Activated T-helper 1 cell treated with anti-CD3 and anti-CD28 coated beads, Interleukin-12 subunit alpha, Interleukin-12 subunit beta, Interleukin-2, Interleukin-4 antibody, amounts not matched to agents 30 ng/mL and 10 ng/mL and 1 ng/mL, durations not matched to agents 14 hours and 24 hours and 36 hours (primary cell): ENCODE measurements at places on chromosomes 12 and 14. TPM values are rescaled to one million over a fixed set of nuclear protein-coding genes. Genes with fewer than 3 reads are reported as not detected.

- no peak for DNase-seq
Observed at GRCh38 chr14:98999901-99000300, 272.1 kb downstream of the BCL11B start.

DNA sequence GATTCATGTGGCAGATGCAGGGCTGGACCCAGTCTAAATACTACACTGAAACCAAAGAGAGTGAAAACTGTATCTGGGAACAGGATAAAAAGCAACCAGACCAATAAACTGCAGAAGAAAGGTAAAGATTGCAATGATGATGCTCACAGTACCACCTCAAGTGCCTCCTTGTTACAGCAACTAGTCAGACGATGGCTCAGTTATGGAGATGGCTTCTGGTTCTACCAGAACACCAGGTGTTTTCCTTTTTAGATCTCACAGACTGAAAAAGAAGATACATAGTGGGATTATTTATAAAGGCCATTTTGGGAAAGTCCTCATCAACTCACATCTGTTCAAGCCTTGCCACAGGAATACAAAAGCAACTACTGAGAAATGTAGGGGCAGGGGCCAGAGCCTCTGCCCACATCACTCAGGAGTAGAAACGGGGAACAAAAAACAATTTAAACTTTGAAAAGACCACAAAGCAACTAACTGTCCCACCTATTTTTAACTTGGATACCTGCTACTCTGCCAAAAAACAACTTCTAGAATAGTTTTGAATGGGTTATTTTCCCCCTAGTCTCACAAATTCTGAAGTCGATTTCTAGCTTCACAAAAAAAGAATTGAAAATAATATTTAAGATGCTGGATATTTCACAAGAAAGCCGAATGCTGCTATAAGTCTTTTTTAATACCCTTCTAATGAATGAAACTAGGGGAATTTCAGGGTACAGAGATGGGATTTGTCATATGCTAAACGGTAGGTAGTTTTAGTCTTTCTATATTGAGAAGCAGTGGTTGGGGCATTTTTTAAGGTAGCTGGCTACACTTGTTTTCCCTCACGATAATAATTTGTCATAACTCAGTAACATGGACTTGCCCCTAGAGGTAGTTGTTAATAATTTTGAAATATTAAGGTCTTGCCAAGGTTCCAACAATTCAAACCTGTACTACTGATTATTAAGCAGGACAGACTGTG lies 197.2 kb upstream of the TMPO start:
- DNase-seq = no peak

The RNASE11 gene
- total RNA-seq = not detected in 2 replicates

GRCh38 chr12:15293731-15294130 lies 28.6 kb upstream of the PTPRO start:
- no peak for DNase-seq

The OTX2 gene
- not detected in 2 replicates for total RNA-seq

The NRDE2 gene
- total RNA-seq = 22.9 and 24.4 TPM in 2 replicates

The SDSL gene
- 0.52 and 0.54 TPM in 2 replicates for total RNA-seq

- peak; percentile 21 for DNase-seq
Observed at GRCh38 chr12:111451649-111452129, 46.0 kb downstream of the SH2B3 start.

- no peak for DNase-seq
Observed at GRCh38 chr14:20632448-20632830, 9.1 kb downstream of the OR6S1 start.

DNA sequence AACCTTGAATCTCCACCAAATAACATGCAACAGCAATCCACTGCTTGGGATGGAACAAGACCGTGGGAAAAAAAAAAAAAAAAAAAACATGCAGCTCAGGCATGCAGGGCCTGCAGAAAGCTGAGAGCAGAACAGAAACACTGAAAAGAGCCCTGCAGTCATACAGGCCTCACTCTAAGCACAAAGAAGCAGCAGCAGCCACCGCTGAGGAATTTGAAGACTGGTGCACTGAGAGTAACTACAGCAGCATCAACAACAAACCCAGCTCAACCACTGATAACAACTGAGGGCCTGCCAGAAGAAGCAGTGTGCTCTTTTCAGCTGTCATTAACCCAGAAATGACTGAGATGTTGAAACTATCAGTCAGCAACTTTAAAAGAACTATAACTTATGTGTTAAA lies 354.7 kb upstream of the TMTC1 start:
- DNase-seq = no peak

The IFNG gene
- 2,121 and 2,175 TPM in 2 replicates for total RNA-seq

- no peak for DNase-seq
Observed at GRCh38 chr12:62865065-62865464, 69.9 kb downstream of the PPM1H start.

The FERMT2 gene
- total RNA-seq = 1.3 and 2.1 TPM in 2 replicates

DNA sequence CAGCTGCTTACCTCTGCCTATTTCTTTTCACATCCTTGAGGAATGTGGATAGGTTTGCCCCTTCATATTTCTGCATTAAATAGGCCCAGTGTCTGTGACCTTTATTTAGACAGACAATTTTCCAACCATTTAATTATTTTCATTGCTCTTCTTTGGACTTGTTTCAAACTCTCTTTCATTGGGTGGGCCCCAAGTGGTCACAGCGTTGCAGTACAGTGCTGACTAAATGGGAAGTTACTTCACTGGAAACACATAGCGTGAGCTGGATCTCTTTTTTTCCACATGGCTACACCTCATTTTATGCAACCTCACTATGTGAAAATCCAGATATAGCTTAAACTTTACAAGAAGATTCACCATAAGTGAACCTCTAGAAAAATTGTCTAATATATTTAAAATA lies 438.9 kb downstream of the ADAMTS20 start:
- DNase-seq = no peak

- no peak for DNase-seq
Observed at GRCh38 chr14:100664841-100665510, 61.7 kb upstream of the DLK1 start.

DNA sequence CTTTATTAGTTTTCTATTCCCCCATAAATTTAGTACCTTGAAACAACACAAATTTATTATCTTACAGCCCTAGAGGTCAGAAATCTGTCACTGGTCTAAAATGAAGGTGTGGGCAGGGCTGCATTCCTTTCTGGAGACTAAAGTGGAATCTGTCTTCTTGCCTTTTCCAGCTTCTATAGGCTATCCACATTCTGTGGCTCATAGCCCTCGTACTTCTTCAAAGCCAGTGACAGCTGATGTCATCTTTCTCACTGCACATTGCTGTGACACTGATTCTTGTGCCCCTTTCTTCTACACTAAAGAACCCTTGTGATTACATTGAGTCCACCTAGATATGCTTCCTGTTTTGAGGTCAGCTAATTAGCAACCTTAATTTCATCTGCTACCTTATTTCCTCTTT lies 23.2 kb upstream of the DCN start:
- DNase-seq = no peak

The SLC24A4 gene
- total RNA-seq = not detected in 2 replicates

DNA sequence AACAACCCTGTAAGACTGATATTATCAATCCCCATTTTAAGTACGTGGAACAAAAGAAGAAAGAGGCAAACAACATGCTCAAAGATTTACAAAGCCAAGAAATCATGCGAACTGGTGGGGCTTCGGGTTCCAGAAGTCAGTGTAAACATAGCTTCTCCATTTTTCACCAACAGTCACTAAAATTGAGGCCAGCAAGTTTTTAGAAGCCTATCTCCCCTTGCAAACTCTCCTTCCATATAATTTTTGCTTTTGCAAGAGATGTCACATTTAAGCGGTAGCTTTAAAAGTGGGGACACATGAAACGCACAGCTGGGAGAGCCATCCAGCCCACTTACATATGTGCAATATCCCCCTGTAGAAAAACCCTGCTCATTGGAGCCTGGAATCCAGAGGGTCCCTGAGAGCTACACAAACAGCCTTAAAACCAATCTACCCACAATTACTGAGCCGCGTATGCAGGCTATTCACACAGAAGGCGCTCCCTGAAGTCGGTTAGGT lies 797 bp downstream of the SLC11A2 start:
- no peak for DNase-seq

The KLRB1 gene
- 0.15 TPM in 1 of 2 replicates, not detected in the other for total RNA-seq

- DNase-seq = no peak
Observed at GRCh38 chr12:64568298-64568697, 42.0 kb upstream of the RASSF3 start.

DNA sequence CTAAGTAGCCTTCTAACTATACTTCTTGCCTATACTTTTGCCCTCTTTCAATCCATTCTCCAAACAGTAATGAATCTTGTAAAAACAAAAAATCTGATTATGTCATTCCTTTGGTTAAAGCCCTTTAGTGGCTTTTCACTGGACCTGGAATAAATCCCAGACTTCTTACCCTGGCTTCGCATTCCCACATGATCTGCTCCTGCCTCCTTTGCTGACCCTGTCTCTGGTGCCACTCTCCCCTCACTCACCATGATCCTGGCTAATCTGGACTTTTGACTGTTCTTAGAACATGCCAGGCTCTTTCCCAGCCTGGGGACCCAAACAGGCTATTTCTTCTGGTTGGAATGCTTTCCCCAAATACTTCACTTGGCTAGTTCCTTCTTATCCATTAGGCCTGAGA lies 7.9 kb downstream of the MIA2 start:
- DNase-seq = no peak

The RAD52 gene
- total RNA-seq = 15.4 and 17.4 TPM in 2 replicates

GRCh38 chr12:93378998-93379325 lies 1.2 kb downstream of the NUDT4 start:
- no peak for DNase-seq

- DNase-seq = no peak
Observed at GRCh38 chr12:125329239-125330102, 264.2 kb downstream of the AACS start.

GRCh38 chr14:56633544-56633943 lies 53.9 kb downstream of the TMEM260 start:
- no peak for DNase-seq

- DNase-seq = no peak
Observed at GRCh38 chr14:100790502-100791347, 35.2 kb upstream of the MEG3 start.

The ZDHHC22 gene
- total RNA-seq = not detected in 2 replicates

DNA sequence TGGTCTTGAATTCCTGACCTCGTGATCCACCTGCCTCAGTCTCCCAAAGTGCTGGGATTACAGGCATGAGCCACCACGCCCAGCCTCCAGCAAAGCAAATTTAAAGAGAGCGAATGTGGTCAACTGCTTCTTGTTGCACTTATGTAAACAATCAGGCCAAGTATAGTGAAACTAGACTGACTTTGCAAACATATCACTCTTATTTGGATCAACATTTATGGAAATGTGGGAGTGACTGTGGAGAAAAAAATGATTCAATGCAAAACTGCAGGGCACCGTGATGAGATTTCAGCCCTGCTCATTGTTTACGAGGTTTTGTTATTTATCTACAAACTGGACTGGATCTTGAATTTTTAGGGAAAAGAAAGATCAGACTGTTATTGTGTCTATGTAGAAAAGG lies 28.1 kb downstream of the TMEM121 start:
- no peak for DNase-seq

- no peak for DNase-seq
Observed at GRCh38 chr12:127324681-127325080, 942.3 kb upstream of the TMEM132C start.

The EMC9 gene
- total RNA-seq = 22.9 and 28.3 TPM in 2 replicates

- DNase-seq = no peak
Observed at GRCh38 chr12:120194226-120194533, 335 bp downstream of the GCN1 start.

- DNase-seq = no peak
Observed at GRCh38 chr14:35879654-35880249, 53.6 kb downstream of the BRMS1L start.

DNA sequence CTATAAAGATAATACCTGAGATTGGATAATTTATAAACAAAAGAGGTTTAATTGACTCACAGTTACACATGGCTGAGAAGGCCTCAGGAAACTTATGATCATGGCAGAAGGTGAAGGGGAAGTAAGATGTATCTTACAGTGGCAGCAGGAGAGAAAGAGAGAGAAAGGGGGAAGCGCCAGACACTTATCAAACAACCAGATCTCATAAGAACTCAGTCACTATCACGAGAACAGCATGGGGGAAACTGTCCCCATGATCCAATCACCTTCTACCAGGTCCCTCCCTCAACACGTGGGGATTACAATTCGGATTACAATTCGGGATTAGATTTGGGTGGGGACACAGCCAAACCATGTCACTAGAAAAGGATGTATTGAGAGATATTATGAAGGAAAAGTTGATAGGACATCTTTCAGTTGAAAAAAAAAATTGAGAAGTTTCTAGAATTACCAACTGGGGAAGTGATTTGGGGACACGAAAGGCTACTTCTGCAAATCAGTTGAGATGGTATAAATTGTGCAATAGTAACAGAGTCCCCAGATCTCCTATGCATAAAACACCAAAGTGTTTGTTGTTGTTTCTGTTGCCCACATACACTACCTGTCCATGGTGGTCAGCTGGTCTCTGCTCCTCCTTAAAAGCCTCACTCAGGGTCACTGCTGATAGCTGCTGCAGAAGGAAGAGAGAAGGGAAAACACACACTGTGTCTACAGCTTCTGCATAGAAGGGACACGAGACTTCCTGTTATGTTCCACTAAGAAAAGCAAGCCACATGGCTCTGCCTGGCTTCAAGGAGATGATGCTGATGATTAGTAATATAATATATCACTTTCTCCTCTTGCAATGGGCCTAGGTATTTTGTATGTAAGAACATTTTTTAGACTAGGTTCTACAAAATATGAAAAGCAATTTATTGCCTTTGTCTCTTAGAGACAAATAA lies 465.5 kb downstream of the PDZRN4 start:
- DNase-seq = no peak

DNA sequence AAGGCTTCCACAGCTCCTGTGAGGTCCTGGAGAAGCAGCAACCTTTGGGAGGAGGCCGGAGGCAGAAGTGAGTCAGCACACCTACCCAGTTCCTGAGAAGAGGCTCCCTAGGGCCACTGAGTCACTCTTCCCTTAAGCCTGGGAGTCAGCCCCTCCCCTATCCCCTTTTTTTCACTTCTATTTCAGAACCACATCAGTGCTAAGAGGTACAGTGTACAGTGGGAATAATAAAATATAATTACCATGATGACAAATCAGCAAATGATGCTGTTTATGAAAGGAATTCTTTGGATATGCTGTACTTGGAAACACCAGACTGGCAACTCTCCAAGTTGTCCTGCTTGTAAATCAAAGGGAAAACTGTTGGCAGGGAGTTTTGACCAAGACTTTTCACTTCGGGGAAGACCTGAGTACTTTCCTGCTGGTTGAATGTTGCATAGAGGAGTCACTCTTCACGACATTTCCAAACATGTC lies 7.8 kb upstream of the TBPL2 start:
- DNase-seq = no peak

GRCh38 chr12:47034661-47035060 lies 44.8 kb upstream of the PCED1B start:
- DNase-seq = no peak

DNA sequence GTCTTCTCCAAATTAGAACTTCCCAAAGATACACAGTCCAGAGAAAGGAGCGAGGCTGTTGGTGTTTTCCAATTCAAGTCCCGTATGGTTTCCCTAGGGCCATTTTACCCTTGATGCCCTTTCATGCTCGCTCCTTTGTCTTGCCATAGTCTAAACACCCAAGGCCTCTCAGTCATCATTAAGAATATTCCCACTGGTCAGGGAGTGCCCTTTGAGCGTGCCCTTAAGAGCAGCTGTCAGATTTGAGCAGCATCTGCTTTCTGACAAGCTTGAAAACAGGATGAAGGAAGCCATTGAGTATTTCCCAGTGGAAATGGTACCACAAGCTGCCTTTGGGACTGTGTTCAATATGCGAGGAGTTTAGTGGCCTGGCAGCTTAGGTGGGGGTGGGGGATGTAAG lies 10.4 kb upstream of the GALNT16 start:
- no peak for DNase-seq
